Thoracic aorta (tissue), 2 donors: ENCODE measurements at places on chromosomes 6 and 20.

DNA sequence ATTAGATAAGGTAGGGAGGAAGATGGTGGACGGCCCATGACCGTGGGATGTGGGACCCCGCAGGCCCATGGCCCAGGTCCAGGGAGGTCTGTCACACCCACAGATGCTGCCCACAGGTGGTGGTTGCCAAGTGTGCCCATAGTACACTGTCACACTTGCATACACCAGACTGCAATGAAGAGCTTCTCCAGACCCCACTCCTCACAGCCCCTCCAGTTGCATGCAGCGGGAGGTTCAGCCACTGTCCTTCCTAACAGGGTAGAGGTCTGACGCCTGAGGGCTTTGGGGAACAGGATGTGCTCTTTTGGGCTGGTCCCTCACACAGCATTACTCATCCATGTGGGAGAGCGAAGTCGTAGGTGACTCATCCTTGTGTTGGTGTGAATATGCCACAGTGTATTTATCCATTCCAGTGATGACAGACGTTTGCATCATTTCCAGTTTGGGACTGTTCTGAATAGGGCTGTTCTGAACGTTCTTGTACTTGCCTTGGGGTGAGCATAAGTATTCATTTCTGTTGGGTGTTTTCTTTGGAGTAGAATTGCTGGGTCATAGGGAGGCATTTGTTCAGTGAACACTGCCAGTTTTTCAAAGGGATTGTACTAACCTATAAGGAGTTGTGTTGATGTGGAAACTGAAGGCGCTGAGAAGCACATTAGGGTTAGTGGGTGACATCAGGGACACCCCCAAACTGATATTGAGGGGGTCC, 10.1 kb upstream of the PYGB start:
- DNase-seq = peak; percentile 81

- peak; percentile 9 for DNase-seq
Measured at GRCh38 chr6:30006170-30007131, 54.6 kb upstream of the POLR1H start.

- no peak for DNase-seq
Measured at GRCh38 chr6:36039112-36039511, 11.5 kb downstream of the MAPK14 start.

DNA sequence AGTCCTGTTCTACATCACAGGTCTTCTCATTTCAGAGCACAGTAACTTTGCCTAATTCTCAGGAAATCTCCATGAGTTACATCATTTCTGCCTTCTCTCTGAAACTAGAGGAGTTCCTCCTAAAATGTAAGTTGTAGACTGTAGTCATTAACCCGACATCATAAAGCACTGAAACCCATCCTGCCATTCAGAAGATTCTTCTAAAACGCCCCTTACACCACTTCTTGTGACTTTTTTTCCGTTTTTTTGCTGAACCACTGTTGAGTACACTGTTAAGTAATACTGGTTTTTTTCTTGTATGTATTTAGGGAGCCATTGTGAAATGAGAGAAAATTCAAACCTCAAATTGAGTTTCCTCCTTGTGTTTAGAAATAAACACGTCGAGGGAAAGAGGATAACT, 117.3 kb downstream of the MAP3K4 start:
- DNase-seq = no peak

DNA sequence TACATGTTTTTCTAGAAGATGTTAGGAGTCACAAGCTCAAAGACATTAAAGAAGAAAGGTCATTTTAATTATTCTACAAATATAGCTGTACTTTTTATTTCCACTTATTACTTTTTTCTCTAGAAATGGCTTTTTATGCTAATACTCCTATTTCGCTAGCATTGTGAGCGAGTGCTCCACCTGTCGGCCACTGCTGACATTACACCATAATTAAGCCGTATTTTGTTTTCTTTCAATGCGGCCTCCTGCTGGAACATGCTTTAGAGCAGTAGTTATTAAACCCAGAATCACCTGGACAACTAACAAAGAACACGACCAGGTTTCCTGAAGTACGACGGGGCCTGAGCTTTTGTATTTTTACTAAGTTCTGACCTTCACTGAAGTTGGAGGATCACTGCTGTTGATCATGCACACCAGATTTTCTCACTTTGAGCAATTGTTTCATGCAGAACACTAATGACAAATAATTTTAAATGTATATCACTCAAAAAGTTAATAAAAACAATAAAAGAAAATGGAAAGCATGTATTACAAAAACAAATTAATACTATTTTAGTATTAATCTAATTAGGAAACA, 74.1 kb upstream of the PAK5 start:
- DNase-seq = no peak

- DNase-seq = no peak
Measured at GRCh38 chr6:5099537-5099936, 14.4 kb downstream of the PPP1R3G start.

GRCh38 chr6:30727920-30728553, 7.9 kb downstream of the TUBB start:
- no peak for DNase-seq

GRCh38 chr6:1988843-1989242, 256.6 kb downstream of the GMDS start:
- DNase-seq = no peak

GRCh38 chr6:143279385-143279784, 171.1 kb downstream of the ADAT2 start:
- DNase-seq = no peak
